ENCODE measurements at places on chromosomes 1 and 21.

DNA sequence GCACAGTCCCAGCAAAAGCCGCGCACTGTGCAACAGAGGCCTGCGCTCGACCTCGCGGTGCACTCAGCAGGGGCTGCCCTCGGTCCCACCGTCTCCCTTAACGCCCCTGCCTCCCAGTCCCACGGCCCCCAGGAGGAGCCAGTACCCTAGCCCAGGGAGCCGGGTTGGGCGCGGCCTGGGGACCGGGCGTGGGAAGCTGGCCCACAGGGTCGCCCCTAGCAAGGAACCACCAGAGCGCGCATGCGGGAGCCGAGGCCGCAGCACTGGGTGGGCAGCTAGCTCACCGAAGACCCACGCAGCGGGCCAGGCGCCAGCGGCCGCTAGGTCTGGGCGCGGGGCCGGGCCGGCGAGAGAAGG, 21.6 kb upstream of the ZNF678 start:
- peak; percentile 71 for DNase-seq

DNA sequence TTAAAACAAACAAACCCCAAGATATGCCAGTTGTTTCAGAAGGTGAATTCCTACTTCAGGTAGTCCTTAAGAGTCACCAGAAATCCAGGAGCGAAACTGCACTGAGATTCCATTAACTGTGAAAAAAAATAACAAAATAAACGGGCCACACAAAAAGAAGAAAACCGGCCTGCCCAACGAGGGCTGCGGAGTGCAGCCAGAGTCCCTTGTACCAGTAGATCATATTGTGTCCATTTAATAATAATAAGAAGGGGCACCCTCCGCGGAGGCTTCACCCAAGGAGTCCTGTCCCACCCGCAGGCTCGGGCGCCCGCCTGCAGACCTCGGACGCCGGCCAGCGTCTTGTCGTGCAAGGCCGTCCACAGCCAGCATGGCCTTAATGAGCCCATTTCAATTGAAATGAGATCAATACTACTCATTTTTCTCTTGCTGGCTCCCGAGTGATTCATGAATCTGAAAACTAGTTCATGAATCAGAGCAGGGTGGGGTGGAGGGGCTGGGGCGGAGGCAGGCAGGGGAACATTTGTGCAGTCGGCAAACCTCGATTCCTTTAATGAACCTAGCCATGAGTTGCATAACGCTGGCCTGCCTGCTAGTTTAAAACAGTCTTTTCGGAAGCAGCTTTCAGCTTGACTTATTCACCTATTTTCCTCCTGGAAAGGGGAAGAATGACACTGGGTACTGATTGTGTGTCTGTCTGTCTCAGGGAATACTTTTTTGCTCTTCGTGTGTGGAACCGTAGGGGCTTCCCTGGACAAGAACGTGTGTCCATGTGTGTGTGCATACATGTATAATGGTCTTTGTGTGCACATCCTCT, 113.1 kb upstream of the IRF2BP2 start:
- no peak for DNase-seq

DNA sequence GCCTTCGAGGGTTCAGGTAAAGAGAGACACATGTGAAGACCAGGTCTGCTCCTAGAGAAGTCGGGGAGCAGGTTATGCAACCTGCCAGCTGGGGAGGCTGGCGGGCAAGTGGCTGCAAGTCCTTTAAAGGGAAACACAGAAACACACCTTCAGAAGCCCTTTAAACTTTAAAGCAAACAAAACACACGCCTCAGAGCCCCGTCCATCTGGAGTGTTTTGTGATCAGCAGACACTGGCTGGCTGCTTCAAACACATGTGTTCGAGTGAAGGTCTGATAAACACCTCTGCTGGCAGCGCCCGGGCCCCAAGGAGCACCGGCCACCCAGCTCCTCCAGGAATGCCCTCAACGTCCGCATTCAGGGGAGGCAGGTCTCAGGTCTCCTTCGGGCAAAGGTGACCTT, 15.2 kb downstream of the RIPK4 start:
- DNase-seq, result no peak

DNA sequence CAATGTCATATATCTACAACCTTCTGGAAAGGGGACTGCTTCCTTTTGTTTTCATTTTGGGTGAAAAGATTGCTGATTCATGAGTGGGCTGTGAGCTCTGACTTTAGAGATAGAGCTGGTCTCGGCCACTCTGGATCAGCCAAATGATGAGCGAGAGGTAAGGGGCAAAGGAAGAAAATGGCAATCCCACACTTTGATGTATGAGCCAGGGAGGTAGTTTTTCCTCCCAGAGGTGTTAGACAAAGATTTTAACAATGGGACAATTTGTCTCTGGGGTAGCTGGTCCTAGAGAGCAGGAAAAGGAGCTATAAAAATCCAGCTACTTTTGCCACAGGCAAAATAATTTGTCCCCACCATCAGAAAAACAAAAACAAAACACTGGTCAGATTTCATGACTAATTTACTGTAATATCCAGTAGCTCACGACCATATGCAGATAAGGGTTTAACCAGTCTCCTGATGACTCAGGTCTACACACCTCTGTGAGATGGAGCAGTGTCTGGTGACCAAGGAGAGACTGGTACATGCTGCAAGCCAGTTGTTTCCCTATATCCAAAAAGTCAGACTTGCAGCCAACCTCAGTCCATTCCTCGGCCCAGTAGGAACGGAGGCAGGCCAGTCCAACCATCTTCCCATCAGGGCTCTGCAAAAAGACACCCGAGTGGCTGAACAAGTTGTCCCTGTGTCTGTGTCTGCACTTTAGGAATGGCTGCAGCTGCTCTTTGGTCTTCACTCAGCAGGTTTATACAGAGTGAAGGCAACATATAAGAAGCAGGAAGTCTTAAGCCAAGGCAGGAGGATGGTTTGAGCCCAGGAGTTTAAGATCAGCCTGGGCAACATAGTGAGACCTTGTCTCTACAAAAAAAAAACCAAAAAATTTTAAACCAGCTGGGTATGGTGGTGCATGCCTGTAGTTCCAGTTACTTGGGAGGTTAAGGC, 29.2 kb downstream of the DNASE2B start:
- no peak for DNase-seq

DNA sequence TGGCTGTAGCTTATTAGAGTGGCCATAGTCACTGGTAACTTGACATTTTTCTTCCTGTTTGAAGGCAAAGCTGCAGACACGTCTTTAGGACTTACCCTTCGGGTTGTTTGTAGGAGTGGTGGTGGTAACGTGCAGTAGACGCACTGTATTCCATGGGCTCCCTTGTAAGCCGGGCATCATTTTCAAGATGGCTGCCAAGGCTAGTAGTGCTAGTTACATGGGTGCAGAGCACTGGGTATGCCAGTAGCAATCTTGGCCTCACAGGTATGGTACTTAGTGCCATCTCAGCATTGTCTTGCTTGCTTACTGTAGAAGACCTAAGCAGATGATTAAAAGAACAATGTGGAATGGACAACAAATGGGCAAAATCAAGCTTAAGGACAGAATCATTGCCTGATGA, 1.9 kb downstream of the YBX1 start:
- no peak for DNase-seq

DNA sequence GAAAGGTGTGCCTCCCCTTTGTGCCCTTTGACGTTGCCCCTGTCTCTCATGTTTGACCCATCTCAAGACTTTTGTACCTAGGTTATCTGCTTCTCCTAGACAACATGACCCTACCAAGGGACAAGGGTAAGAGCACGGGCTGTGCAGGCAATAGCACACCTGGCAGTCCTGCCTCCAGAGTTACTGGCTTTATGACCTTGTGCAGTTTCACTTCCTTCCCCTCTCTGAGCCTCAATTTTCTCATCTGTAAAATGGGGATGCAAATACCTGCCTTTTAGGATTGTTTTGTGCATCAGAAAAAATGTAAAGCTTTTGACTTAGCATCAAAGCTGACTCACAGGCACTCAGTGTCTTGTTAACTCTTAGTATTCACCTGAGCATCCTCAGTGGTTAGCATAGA, 36.4 kb downstream of the ELK4 start:
- DNase-seq, result peak; percentile 24

DNA sequence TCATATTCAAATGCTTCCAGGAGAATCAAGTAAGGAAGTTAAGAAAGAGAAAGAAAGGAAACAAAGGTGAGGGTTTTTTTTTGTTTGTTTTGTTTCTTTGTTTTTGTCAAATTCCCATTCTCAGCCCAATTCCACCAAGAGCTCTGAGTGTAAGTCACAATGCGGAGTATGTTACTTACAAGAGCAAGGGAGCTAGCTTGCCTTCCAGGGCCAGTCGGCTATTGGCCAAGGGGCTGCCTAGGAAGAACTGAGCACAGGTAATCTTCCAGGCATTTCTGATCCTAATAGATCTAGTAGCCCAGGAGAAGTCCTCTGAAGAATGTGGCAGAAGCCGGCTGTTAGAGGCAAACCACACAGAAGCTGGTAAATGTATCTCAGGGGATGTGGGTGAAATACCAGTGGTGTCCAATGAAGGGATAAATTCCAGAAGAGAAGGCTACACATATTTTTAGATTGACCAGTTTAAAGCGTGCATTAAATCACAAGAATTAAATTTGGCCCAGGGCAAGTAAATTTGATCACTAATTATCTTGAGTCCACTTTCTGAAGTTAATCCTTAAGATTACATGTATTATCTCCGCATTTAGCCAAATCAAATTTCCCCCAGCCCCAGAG, 239.6 kb upstream of the ADAMTS5 start:
- no peak for DNase-seq

DNA sequence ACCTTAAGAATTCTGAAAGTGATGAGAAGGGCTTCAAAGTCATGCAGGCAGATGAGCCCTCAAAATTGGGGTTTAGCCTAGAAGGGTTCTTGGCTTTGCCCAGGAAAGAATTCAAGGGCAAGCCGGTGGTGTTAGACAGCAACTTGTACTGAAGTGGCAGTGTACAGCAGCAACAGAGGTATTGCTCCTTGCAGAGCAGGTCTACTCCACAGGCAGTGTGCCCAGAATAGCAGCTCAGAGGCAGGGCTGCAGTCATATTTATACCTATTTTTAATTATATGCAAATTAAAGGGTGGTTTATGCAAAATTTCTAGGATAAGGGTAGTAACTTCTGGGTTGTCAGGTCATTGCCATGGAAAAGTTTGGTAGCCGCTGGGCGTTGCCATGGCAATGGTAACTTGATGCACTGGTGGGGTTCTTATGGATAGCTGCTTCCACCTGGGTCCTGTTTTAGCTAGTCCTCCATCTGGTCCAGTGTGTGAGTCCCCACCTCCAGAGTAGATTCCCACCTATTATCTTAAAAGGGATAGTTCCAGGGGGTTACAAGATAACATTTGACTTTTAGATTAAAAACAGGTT, 57.9 kb upstream of the CR2 start:
- DNase-seq, result no peak

GRCh38 chr21:43658088-43658741, 1.1 kb downstream of the HSF2BP start:
- peak; percentile 62 for DNase-seq

GRCh38 chr1:211920141-211920572, 89.6 kb upstream of the LPGAT1 start:
- no peak for DNase-seq

- no peak for DNase-seq
Measured at GRCh38 chr1:201749059-201749690, 79.8 kb upstream of the IPO9 start.

- DNase-seq, result no peak
Measured at GRCh38 chr1:18230840-18231239, 123.2 kb downstream of the IGSF21 start.

GRCh38 chr1:187790724-187791123, 962.0 kb downstream of the PLA2G4A start:
- DNase-seq, result no peak

DNA sequence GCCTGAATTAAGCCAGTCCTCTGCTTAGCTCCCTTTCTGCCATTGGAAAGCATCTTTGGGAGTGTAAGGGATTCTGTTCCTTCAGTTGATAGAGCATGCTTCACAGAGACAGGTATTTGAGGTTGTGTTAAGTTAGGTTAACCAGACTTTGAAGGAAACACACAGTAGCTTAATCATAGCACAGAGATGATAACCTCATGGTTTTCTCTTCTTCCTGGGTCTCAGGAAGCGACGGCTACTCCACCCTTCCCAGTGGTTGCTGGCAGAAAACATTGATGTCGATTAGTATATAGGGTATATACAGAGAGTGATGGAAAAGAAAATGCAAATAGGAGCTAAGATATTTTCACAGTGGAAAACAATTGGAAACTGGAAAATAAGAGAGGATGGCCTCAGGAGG, 42.0 kb downstream of the S1PR1 start:
- no peak for DNase-seq

DNA sequence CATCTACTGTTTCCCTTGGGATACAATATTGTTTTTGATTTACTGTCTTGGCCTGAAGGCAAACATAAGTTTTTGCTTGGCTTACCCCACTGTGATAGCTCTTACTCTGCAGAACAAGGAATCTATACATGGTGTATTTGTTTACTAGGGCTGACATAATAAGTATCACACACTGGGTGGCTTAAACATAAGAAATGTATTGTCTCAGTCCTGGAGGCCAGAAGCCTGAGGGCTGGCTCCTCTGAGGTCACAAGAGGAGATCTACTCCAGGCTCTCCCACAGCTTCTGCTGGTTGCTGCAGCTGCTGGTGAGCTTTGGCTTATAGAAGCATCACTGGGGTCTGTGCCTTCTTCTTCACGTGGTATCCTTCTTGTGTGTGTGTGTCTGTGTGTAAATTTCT, 30.7 kb upstream of the IGSF5 start:
- no peak for DNase-seq

DNA sequence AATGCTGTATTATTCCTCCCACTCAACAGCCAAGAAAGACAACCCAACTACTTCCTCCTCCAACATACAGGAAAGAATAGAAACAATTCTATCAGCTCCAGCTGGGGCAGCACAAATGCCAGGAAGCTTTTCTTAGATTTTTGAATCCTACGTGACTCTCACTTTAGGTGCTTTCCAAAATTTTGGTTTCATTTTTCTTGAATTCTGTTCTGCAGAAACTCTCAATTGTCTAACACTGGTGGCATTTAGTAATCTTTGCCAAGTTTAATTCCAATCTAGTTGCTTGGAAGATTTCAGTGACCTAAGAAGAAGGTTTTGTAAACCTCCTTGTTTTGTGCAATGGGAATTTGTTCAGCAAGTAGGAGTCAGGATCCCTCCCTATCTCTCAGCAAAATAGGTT, 37.1 kb upstream of the DOCK7 start:
- DNase-seq, result no peak

- DNase-seq, result no peak
Measured at GRCh38 chr1:86018283-86018923, 138.2 kb downstream of the COL24A1 start.

DNA sequence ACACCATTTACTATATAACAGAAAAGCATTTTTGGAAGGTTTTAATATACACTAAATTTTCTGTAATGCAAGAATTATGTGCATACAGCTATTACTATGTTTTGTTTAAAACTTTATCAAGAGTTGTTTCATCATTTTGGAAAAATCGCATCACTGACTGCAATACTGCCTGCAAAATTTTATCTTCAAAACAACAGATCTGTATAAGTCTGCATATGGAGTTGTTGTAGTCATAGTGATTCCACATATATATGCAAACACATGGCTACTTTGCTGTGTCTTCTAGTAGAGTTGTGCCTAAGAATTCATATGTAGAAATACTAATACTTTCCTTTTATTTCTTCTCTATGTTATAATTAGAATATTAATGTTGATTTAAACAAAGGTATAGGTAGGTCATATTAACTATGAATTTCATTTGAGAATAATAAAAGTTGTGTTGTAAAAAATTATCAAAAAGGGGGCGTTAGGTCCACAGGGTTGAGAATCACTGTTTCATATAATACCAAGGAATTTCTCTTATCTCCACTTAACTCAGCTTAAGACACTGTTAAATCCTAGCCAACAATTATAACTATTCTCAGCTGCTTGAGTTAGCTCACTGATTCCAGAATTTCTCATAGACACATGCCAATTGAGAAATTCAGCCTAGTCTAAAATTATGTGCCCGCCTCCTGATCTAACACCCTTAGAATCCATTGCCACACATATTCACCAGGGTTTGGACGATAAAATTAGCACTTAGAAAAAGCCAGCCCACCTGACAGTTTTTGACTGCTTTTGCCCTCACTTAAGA, 22.9 kb upstream of the LAMC1 start:
- DNase-seq, result no peak

Measured in type B pancreatic cell (in vitro differentiated cells).